Stimulated activated naive CD4-positive, alpha-beta T cell treated with Interleukin-2 at 50 U/mL for 16 hours (primary cell): ENCODE measurements at places on chromosomes 7 and 10.

- no peak for DNase-seq
Observed at GRCh38 chr10:73763343-73763742, 18.5 kb upstream of the CHCHD1 start.

GRCh38 chr10:14611968-14612693 lies 162.6 kb downstream of the FAM107B start:
- no peak for DNase-seq

DNA sequence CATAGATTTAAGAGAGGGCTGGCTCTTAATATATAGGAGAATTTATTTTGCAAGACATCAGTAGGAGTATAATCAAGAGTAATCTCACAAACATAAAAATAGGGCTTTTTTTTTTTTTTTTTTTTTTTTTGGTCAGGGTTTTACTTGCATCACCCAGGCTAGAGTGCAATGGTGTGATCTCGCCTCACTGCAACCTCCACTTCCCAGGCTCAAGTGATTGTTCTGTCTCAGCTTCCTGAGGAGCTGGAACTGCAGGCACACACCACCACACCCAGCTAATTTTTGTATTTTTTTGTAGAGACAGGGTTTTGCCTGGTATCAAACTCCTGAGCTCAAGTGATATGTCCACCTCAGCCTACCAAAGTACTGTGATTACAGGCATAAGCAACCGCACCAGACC lies 535.3 kb downstream of the CCSER2 start:
- DNase-seq: no peak

DNA sequence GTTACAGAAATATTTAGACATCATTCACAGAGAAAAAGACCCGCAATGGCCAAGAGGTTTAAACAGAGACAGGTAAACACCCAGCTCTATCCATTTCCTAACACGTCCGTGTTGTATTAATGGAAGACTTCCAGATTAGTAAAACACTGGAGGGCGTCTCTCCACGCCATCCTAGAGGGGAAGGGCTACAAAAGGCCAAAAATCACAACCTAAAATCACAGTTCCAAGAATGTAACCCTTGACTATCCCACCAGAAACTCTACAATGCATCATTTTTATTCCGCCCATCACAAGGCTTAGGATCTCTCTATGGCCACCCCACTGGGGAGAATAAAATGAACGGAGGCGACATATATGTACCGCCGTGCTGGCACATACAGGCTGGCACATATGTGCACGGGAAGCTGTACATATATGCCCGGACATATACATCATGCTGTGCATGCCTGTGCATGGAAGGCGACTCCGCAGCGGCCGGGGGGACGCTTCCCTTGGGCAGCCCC lies 734 bp downstream of the PCLO start:
- no peak for DNase-seq

- DNase-seq: no peak
Observed at GRCh38 chr7:140539461-140539860, 60.2 kb upstream of the MKRN1 start.

DNA sequence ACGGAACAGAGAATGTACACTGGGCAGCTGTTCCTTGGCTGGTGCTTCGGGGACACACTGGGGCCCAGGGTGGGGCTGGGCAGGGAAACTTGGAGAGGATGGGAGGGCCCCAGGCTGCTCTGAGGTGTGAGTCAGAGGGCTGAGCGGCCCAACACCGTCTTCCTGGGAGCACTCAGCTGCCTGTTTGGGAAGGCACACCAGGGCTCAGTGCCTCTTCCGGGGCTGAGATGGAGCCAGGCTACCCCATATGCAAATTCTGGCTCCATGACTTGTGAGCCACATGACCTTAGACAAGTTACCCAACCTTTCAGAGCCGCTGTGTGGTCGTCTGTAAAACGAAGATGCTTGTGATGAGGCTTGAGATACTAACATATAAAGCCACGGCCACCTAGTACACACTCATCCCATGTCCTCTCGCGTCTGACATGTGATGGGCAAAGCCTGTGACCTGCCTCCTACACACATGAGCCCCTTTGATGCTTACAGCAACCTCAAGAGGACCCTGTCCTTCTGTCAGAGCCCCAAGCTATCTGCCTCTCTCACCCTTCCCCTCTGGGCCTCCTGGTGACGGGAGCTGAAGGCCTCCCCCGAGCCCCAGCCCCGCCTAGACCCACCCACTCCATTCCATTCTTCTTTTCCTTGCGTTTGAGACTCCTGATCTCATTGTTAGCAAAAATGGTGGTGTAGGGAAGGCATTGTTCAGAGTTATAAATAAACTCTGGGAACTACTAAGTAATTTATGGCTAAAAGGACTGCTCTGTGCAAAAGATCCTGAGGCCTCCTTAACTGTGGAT lies 26.1 kb downstream of the KLRG2 start:
- DNase-seq: no peak

- no peak for DNase-seq
Observed at GRCh38 chr7:68441645-68442044, 1156.6 kb upstream of the AUTS2 start.

DNA sequence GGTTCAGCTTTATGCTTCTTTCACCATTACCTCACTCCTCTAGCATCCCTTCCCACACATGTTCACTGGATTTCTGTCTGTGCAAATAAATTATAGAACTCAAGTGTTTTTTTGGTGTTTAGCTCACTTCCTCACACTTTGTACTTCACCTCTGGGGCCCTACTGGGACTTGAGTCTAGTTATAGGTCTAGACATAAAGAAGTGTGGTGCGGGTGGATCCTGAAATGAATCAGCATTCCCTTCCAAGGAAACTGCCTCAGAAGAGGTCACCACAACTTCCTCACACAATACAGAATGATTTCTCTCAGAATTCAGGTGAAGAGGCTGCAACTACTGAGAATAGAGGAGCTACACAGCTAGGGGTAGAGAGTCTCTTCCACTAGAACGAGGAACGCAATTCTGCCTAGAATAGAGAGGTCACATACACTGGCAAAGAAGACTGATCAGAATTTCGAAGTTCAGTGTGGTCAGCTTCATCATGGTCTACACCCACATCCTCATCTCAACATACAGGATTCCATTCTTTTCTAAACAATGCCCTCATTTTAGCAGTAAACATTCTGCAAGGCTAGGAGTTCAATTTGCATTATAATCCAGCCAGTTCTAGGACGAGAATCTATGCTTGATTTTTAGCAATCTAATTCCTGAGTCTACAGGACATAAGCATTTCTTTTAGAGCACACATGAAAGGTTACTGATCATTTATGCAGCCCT lies 938.7 kb upstream of the PHF14 start:
- no peak for DNase-seq

GRCh38 chr10:13270877-13271551 lies 28.9 kb downstream of the PHYH start:
- no peak for DNase-seq

- no peak for DNase-seq
Observed at GRCh38 chr7:71563276-71563675, 431.3 kb downstream of the GALNT17 start.
